ENCODE measurements at places on chromosomes 12 and 14. TPM values are rescaled to one million over a fixed set of nuclear protein-coding genes. Genes with fewer than 3 reads are reported as not detected.
A peak's percentile ranks its signal among the peaks of the same experiment; 100 is the strongest.

GRCh38 chr12:114666746-114667668 is 17.0 kb downstream of the TBX3 start:
- DNase-seq = no peak

- DNase-seq = no peak
Observed at GRCh38 chr12:114414031-114414865, 8.3 kb upstream of the TBX5 start.

DNA sequence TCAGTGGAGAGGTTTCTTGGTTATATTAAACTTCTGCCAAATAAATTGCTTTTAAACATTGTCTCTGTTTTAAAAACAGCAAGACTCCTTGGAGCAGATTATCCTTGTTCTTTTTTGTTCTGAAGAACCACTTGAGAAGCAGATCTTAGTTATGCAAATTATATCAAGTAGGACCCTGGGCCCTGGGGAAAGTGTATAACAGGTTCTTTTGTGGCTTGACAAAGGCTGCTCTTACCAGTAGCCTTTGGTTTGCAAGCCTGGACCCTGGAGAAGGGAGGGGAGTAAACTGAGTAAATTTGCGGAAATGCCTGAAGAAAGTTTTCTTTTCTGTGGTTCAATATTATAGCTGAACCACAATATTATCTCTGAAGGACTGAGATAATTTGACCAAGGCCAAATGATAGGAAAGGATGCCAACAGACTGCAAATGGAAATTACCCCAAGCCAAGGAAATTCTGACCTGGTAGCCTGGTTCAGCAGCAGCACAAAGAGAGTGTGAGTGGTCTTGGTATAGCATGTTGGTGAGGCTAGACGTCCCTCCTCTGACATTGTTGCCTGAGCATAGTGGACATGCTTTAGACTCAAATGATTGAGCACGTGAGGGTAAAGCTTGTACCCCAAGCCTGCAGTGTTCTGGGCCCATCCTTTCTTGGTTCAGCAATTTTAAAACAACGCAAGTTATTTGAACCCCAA is 30.4 kb upstream of the SIX1 start:
- DNase-seq = no peak

The YLPM1 gene
- 33.4 TPM for total RNA-seq

GRCh38 chr14:88269806-88270420 is 53.2 kb downstream of the KCNK10 start:
- DNase-seq = no peak

The FAR2 gene
- total RNA-seq = 10.2 TPM

DNA sequence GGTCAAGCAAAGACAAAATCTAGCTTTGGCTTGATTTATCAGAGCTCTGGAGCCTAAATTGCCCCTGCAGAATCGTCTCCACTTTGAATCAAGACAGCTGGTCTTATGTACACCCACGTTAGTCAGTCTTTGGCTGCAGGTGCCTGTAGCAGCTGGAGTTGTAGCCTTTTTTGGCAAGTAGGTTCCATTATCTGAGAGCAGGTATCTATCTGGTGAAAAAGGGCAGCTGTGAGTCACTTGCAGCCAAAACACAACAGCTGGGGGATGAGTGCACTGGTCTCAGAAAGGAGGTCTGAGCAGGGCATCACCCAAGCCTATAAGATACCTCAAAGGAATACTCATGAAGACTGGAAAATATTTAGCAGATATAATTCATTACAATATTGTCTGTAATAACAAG is 43.6 kb upstream of the KCNH5 start:
- DNase-seq = no peak

The ARHGEF25 gene
- 32.3 TPM for total RNA-seq

DNA sequence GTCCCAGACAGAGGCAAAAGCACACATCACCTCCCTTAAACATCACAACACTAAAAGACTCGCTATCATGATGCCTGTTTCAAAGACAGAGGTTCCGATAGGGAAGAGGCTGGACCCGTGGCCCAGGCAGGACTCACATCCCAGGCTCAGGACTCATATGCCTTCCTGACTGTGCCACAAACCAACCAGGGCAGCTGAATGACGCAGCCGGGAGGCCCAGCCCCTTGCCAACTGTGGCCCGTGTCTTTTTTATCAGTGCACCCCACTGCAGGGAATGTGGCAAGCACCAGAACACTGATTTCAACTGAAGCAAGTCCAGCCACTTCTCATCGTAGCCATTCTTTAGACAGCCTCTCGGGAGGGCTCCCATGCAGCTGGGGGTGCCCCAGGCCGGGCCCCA is 132.3 kb downstream of the KSR2 start:
- DNase-seq = no peak

DNA sequence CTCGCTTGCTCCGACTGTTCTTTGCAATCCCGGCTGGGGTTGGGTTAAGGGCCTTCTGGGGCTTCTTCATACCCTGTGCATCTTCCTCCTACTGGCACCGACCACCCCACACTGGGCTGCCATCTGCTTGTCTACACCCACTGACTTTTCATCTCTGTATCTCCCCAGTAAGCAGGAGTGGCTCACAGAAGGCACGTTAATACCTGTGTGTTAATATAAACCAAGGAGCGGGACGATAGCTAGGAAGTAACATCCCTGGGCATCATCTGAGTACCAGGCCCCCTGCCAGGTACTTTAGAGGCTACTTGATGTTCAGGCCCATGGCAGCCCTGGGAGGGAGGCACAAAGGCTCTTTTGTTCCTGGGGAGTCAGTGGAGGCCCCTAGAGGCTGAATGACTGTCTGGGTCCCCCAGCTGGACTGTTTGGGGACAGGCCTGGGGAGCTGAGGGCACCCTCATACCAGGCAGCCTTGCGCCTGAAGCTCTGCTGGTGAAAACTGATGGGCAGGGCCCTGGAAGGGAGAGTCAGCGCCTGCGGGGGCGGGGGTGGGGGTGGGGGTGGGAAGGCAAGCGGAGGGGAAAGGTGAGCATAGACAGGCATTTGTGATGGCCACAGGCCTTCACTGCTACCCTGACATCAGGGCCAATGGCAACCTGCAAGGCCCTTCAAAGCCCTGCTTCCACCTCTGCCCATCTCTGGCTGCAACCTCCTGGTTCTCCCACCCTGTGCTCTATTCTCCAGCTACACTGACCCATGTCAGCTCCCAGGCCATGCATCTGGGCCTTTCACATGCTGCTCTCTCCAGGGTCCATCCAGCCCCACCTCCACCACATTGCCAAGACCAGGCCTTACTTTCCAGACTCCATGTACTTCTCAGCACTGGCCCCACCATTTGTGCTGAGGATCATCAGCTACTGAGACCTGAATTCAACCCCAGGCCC is 34.2 kb upstream of the DEGS2 start:
- DNase-seq = peak; percentile 25

GRCh38 chr12:26510354-26510674 is 314.9 kb downstream of the SSPN start:
- no peak for DNase-seq

- no peak for DNase-seq
Observed at GRCh38 chr12:67534046-67534445, 114.5 kb upstream of the DYRK2 start.

GRCh38 chr14:19878029-19878642 is 3.2 kb downstream of the OR4K2 start:
- DNase-seq = no peak

DNA sequence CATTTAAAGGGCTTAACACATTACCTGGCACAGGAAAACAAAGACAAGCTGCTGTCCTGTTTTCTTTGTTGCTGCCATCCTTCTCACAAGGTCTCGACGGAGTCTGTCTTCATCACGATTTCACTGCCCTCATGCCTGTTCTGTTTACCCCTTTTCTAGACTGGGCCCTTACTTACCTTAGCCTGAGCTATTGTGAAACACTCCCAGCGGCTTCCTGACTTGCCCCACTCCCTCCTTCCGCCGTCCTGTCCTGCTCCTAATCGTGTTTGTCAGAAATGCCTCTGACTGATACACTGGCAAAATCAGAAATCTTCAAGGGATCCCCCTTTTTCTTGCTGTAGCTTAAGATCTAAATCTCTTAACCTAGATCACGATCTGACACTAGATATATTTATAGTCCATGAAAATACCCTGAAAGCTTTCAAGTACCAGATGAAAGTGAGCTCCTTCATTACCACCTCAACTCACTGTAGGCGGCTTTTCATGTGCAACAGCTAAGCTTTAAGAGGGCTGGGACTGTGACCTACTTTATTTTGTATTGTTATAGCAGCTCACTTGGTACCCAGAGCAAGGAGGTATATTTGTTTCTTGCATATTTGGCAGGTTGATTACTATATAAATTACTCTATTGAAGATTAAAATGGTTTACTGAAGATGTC is 32.1 kb downstream of the TECPR2 start:
- no peak for DNase-seq

DNA sequence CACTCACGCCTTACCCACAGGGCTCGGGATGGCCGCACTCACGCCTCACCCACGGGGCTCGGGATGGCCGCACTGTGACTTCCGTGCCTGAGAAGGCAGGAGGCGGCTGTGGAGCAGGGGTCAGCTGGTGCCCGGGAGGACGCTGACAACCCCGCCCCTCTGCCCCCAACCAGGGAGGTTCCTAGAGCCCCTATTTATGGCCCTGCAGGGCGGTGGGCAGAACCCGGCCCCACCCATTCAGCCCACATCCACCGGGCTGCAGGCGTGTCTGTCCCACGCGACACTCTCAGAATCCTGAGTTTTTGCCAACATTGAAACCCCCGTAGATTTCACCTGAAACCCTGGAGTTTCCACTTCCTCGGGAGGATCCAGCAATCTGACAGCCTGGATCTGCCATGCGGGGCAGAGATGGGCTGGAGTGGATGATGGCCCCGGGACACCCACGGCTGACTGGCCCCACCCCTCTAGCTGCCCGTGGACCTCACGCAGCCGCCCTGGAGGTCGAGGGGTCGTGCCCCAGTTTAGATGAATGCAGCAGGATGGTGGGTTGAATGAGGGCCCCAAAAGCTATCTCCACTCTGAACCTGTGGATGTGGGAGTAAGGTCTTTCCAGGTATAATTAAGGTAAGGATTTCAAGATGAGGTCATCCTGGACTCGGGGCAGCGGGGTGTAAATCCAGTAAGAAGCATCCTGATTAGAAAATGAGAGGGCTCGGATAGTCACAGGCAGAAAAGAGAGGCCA is 20.4 kb downstream of the GALNT9 start:
- DNase-seq = no peak

The KRT79 gene
- total RNA-seq = not detected

The LRP1 gene
- total RNA-seq = 82.7 TPM

DNA sequence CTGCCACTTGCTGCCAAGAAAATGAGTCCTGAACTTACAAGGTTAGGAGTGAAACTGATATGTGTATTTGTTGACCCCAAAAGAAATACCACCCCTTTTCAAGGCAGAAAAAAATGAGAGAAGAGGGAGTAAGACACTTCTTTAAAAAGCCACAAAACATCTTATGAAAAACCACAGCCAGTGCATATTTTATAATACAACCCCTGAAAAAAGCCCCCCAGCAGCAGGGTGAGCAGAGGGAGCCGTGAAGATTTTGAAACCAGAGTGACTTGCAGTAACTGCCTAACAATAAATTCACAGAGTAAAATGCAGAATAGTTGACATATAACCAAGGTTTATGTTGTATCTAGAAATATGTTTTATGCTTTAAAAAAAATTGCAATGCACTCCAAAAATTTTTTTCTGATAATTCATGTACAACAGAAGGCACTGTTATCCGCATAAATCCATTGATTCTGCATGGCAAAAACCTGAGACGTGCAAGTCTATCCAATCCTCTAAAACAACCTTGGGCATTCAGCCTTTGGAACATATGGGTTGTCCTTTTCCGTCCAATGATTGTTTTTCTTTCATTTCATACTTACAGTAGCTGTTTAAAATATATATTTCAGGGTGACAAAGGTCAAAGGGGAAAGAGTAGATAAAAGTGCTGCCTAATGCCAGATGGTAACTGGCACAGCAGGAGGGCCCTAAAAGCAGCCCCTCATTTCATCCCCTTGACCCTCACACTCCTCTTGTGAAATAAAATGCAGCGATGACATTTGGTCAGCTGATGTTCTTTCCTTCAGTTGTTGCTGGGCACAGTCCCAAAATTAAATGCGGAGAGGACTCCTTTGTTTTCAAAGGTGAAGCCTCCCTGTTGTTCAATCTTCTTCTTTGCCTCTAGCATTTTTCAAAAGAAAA is 65.3 kb downstream of the IPO8 start:
- DNase-seq = no peak

The SPRYD4 gene
- total RNA-seq = 2.0 TPM

The CIDEB gene
- total RNA-seq = 13.4 TPM

The CFAP54 gene
- 0.35 TPM for total RNA-seq

The KCNMB4 gene
- total RNA-seq = 8.2 TPM

The DAO gene
- 0.09 TPM for total RNA-seq

- DNase-seq = no peak
Observed at GRCh38 chr12:68587448-68587873, 23.2 kb upstream of the RAP1B start.

- DNase-seq = no peak
Observed at GRCh38 chr12:697481-697880, 34.2 kb upstream of the NINJ2 start.

GRCh38 chr12:93582351-93582750 is 9.9 kb downstream of the SOCS2 start:
- DNase-seq = no peak

- DNase-seq = peak; percentile 91
Observed at GRCh38 chr12:39813776-39814175, 194.2 kb upstream of the ABCD2 start.

- no peak for DNase-seq
Observed at GRCh38 chr12:3285570-3285969, 205.4 kb upstream of the PRMT8 start.

The MAP3K9 gene
- 0.13 TPM for total RNA-seq

The TAS2R19 gene
- total RNA-seq = 3.6 TPM

GRCh38 chr14:39140170-39140569 is 26.0 kb downstream of the GEMIN2 start:
- DNase-seq = no peak

GRCh38 chr14:39264558-39264957 is 30.8 kb downstream of the MIA2 start:
- no peak for DNase-seq

DNA sequence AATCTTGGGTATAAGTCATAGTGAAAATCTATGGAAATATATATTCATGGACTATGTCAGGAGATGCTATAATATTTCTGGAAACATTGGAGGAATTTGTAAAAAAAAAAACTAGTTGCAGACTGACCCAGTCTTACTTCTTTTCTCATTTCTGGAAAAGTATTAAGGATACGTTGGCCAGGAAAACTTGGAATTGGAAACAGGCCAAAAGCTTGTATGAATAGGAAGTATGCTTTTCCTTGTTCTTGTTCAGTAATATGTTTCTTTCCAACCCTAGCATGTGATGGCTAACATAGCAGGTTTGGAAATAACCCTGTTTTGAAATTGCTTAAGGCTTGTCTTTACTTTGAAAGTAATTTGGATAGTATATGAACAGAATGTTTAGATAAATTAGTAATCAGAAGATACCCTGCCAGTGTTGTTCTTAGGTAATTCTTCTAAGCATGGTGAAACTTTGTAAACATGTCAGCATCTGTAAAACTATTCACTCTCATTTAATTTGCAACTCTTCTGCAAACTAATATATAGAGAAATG is 316.2 kb downstream of the NPAS3 start:
- DNase-seq = peak; percentile 98

DNA sequence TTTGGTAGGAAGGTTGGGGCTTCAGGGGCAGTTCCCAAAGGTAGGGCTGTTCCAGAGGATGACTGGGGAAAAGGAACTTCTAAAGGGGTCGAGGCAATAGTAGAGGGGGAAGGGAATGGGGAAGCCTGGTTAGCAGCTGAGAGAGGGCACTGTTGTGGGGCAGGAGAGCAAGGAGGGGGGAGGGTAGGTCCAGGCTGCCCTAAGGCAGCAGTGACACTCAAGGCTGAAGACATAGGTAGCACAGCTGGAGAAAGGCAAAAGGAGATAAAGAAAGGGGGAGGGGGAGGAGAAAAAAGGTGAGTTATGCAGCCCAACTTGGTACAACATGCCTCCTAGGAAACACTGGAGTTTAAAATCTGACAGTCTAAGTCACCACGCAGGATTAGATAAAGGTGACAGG is 3.9 kb downstream of the NACA start:
- DNase-seq = no peak

Measured in muscle of leg (tissue), 16 donors.